ENCODE measurements at places on chromosomes 16 and 17.
A peak's percentile ranks its signal among the peaks of the same experiment; 100 is the strongest.

- DNase-seq, result no peak
Observed at GRCh38 chr16:10265770-10266615, 83.8 kb upstream of the GRIN2A start.

- DNase-seq, result no peak
Observed at GRCh38 chr16:78761427-78761826, 662.0 kb downstream of the WWOX start.

DNA sequence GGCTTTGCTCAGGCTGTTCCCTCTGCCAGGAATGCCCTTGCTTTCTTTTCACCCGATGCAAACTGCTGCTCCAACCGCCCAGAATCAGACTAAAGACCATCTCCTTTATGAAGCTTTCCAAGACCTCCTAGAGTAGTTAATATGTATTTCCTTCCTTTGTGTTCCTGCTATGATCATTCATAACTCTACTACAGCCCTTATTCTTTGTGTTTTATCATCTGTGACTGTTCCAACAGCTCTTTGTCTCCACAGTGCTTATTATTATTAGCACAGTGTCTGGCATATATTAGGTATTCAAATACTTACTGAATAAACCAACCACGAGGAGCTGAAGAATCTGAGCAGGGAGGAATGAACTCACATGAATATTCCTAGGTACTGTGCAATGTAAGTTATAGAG, 7.6 kb downstream of the PSME3IP1 start:
- DNase-seq, result peak; percentile 91

- no peak for DNase-seq
Observed at GRCh38 chr17:44272321-44272951, 4.5 kb upstream of the SLC4A1 start.

DNA sequence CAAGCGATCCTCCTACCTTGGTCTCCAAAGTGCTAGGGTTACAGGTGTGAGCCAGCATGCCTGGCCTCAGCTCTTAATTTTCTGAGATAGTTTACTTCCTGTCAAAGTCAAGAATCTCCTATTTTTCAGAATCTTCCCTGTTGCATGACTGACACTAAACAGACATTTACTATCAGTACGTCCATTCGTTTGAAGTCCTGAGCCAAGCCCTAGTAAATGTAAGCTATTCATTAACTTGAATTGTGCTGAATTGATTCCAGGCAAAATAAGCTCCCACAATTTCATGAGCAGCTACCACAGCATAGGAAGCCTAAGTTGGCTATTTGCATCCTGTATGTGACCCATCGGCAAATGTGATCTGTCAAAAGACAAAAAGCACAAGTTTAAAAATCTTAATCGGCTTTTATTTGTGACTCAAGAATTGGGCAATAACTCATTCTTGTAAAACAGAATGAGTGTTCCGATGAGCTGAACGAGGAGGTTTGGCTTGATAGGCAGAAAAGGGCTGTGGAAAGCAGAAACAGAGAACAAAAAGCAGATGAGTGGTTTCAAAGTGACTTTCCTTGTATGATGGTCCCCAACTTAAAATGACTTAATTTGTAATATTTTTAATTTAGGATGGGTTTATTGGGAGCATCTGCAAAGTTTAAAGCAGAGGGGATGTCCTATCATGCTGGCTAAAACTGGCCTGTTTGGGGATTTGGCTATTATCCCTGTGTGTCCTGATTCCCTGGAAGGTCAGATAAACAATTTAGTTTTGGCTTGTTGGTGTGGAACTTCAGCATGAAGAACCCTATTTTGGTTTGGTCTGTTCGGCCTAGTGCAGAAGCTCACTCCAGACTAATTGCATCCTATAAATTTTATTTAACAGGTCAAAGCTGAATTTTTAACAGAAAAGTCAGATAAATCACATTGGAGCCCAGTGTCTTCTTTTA, 14.2 kb downstream of the RNF112 start:
- no peak for DNase-seq

DNA sequence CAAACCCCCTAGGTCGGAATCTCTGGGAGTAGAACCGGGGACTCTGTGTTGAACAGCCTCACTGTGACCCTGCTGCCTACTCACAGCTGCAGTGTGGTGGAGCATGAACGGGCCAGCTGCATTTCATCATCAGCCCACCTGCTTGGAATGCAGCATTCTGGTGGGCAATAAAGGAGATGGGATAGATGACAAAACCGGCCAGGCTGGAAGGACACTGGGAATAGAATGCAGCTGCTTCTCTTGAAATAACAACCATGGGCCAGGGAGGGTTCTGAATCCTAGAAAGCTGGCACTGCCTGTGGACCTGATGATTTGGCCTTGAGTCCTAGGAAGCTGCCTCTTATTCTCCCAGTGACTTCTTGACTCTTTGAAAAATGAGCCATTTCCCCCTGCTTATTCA, 23.5 kb downstream of the CFAP97D1 start:
- no peak for DNase-seq

DNA sequence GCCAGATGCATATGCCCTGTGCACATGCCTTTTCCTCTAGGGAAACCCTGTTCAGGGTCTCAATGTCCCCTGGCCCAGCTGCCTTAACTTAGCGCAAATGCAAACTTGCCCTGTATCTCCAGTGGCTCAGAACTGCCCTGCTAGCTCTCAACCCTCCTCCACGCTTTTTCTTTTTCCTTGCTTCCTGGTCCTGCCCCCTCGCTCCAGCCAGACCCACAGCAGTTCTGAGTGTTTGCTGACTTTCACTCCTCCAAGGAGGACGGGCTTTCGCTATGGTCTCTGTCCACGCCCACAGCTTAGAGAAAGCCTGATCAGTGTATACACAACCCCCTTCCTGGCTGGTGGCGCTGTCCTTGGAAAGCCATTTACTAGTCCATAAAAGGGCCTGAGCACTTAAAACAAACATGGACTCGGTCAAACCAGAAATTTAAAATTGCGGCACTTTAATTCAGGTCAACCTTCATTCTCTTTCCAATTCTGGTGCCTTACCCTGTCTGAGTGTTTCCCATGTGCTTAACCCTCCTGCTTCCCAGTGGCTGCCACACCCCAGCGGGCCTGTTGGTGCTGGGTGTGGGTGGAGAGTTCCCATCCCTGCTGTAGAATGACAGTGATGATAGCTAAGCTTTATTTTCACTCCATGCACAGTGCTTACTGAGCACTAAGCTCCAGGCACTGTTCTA, 15.6 kb upstream of the TMEM98 start:
- no peak for DNase-seq

DNA sequence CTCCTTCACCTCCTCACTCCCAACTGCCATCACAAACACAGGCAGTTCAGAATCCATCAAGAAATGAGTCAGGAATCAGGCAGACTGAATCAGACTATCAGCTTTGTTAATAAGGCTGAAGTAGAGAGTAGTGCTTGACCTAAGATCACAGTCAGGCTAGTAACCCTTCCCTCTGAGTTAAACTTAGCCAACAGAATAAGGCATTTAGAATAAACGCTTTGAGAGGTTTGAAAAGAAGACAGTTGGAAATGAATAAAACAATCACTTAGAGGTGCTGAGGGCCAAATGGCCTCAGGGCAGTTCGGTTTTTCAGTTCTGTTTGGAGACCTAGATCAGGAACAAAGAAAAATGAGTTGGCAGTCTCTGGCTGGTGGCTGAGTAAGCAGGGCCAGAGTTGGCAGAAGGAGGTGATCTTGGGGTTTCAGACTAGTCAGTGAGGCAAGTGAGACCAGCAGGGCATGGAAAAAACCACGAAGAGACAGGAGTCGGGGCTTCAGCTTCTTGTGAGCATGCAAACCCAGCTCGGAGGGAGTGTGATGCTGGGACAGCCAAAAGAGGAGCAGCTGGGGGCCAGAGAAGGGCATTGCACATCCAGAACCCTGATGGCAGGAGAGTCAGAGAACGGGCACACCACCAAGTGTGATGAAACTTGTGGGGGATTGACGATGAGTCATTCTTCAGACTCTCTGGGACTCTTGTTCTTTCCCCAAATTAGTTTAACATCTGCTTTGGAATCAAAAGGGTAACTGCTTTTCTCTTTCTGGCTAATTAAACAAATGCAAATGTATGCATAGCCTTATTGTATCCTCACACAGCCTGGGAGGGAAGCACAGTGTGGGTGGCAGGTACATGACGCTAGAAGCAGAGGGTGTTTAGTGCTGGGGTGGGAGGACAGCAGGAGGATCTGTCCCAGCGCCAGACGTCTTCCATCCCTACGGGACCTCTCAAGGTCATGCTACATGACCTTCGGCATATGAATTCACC, 54.8 kb downstream of the SPECC1 start:
- DNase-seq, result peak; percentile 4

DNA sequence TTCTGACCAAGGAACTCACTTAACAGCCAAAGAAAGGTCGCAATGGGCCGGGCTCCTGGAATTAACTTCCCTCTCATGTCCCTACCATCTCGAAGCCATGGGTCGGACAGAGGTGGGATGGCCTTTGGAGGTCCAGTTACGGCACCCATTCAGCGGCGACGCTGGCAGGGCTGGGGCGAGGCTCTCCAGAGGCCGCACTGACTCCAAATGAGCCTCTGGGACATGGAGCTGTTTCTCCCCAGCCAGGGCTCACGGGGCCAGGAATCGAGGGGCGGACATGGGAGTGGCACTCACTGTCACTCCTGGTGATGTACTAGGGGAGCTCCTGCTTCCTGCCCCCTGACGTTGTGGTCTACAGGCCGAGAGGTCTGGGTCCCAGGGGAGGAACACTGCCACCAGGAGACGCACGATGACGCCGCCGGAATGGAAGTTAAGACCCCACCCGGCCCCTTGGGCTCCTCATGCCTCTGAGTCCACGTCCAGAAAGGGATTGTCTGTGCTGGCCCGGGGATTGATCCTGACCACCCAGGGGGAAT, 60.7 kb upstream of the METRNL start:
- DNase-seq, result no peak

GRCh38 chr17:37118366-37119137, 169.8 kb downstream of the AATF start:
- no peak for DNase-seq

GRCh38 chr17:66778531-66779236, 56.2 kb upstream of the CACNG5 start:
- DNase-seq, result no peak

DNA sequence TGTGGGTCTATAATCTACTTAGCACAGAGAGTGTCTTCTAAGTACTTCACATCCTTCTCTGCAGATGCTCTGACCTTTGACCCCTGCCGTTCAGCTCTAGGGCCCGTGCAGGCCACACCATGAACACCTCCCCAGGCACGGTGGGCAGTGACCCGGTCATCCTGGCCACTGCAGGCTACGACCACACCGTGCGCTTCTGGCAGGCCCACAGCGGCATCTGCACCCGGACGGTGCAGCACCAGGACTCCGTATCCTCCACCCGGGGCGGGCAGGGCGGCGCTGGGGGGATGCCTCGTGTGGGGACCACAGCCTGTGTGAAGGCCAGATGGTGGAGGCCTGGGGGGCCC, 686 bp downstream of the MLST8 start:
- no peak for DNase-seq

GRCh38 chr16:55832425-55832772, 497 bp downstream of the CES1 start:
- no peak for DNase-seq

DNA sequence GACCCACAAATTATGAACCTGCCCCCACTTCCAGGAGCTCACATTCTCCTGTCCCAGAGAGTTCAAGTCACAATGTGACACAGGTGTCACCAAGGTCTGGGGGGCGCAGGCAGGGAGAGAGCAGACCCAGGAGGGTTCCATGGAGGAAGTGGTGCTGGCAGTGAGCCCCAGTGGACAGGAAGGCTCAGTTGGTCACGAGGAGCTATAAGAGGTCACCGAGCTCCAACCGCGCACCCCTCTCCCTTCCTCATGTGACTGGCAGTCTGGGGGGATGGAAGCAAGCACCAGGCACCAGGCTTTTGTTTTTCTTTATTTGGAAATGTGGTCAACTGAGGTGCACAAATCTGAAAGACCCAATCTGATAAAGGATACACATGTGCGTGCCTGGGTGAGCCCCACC, 2.5 kb downstream of the ITGAD start:
- no peak for DNase-seq

- DNase-seq, result no peak
Observed at GRCh38 chr17:80259457-80260068, 1.1 kb upstream of the RNF213 start.

GRCh38 chr16:70662991-70663523, 16.7 kb downstream of the IL34 start:
- no peak for DNase-seq

DNA sequence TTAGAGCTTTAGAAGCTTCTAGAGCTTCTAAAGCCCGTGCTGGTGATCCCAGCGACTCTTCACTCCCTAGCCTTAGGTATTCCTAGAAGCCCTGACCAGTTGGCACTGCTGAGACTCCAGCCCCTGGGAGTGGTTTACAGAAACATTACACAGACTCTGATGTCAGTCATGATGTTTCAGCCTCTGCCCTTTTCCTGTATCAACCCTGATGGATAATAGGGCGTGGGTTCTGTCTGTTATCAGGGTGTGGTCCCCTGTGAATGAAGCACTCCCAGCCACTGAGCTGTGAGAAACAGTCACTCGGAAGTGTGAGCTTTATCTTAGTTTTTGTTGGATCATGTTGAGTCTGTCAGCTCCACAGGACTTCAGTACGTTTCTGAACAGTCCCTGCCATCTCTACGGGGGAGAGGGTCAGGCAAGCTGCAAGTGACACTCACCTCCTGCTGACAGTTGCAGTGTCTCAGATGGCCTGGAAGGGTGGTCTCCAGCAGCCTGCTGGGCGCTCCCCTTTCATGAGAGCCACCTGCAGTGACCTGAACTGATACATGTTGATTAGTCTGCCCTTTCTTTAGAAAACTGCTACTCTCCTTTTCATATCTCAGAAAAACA, 12.8 kb downstream of the GOSR2 start:
- DNase-seq, result no peak

- peak; percentile 67 for DNase-seq
Observed at GRCh38 chr17:29579866-29580771, 9.3 kb downstream of the GIT1 start.

DNA sequence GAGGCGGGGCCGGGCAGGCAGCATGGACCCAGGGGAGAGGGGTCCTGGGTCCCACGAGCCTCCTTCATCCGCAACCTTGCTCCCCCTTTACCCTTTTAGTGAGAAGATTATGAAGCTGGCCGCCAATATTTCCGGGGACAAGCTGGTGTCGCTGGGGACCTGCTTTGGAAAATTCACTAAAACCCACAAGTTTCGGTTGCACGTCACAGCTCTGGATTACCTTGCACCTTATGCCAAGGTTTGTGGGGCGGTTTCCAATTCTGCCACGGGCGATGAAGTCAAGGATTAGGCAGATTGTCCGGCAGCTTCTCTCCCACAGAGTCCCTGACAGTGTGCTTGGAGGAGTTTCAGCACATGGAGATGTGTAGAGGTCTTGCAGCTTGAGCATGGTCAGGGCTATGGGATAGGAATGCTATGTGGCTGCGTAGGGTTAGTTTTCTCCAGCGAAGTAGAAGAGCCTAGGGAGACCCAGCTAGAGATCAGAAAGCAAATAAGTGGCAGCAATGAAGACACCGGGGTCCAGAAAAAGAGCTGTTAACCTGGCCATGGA, 598 bp downstream of the NIP7 start:
- no peak for DNase-seq

- DNase-seq, result no peak
Observed at GRCh38 chr17:47145351-47145750, 43.7 kb downstream of the CDC27 start.
